NCI-H2081 treated with DMSO at 0.1 percent for 48 hours (cell line): ENCODE measurements at places on chromosomes 11 and 22.

- no peak for DNase-seq
Observed at GRCh38 chr11:88175569-88176075, 379 bp upstream of the RAB38 start.

DNA sequence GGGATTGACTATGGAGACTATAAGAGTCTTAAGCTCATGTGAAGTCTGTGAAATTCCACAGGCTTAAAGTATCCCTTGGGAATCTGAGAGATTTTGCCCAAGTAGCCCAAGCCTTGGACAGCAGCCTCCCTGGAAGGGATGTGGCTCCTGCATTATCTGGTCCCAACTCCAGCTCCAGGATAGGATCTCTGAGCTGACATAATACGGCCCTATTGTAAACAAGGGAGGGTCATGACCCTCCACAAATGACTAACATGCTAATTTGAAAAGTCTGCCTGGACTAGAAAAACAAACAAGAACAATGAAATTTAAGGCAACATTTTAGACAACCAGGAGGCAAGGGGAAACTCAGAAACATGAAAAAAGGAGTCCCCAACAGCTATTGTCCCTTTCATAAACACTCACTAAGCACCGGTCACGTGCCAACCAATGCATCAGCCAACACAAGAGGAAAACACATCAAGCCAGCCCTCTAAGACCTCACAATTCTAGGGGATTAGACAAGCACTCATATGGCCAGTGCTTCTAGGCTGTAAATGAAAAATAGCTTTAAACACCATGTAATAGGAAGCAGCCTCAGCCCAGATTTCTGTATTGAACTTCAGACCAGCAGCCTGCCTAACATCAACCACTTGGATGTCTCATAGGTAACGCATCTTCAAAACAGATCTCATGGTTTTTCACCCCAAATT lies 101.2 kb upstream of the TIMP3 start:
- DNase-seq: no peak

DNA sequence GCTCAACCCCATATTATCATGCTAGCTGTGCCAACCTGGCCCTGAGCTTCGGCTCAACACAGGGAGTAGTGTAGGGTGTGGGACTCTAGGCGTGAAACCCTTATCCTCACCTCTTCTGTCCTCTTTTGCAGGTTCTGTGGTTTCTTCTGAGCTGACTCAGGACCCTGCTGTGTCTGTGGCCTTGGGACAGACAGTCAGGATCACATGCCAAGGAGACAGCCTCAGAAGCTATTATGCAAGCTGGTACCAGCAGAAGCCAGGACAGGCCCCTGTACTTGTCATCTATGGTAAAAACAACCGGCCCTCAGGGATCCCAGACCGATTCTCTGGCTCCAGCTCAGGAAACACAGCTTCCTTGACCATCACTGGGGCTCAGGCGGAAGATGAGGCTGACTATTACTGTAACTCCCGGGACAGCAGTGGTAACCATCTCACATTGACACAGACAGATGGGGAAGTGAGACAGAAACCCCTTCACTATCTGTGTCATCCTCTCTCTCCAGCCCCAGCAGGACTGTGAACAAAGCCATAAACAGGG lies 76.4 kb downstream of the GGTLC2 start:
- no peak for DNase-seq

GRCh38 chr11:45412051-45412471 lies 125.9 kb upstream of the SYT13 start:
- DNase-seq: no peak

- DNase-seq: no peak
Observed at GRCh38 chr11:9313648-9314290, 624 bp downstream of the TMEM41B start.

DNA sequence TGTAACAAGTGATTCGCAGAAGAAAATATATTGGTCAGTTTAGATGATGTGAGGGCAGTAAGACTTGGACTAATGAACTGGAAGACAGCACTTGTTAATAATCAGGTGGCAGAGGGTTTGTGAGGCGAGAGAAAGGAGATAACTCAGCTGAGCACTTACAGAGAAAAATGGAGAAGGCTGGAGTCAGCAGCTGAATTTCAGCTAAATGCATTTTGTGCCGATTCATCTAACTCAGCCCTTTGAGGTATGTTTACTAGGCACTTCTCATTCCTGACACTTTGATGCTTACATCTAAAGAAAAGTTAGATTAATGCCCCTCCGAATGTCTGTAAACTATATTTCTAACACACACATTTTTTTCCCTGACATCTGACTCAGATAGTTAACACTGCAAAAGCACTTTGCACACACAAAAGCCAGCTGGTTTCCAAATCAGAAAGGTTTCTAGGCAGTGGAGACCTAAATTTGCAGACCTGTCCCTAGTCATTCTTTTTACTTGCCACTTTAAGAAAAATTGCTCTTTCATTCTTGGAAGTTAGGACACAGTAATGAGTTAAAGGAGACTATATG lies 859.5 kb upstream of the CCDC90B start:
- DNase-seq: no peak

GRCh38 chr11:15035283-15035682 lies 38.1 kb upstream of the CALCB start:
- no peak for DNase-seq

- DNase-seq: no peak
Observed at GRCh38 chr11:119378851-119379465, 2.5 kb downstream of the USP2 start.

DNA sequence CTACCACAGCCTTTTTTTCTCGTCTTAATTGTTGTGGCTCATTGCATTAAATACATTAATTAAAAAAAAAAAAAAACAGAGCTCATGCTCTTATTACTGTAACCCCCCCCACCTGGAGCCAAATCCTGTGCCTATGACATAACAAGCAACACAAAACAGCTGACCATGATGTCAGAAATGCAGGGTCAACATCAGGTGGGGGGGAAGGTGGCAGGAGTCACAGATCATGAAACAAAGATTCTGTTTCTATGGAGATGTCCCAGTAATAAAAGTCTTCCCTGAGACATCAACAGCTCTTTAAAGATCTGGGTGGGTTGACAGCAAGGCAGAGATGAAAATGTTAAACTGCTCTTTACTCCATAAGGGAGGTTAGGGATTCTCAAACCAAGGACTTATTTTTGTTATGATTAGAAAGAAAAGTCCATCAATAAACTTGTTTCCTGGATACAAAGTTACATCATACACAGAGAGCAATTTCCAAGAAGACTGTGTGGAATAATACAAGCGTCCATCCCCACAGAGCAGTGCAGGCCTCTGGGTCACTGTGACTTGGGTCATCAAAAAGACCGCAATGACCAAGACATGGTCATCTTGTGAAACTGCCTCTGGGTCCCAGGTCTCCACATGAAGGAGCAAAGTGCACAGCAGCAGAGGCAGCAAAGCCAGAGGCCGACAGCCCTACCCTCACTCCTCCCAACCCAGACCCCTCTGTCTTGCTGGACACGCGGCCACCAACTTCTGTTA lies 42.7 kb upstream of the CYP2D6 start:
- no peak for DNase-seq
